ENCODE measurements at places on chromosomes 3 and 15.

DNA sequence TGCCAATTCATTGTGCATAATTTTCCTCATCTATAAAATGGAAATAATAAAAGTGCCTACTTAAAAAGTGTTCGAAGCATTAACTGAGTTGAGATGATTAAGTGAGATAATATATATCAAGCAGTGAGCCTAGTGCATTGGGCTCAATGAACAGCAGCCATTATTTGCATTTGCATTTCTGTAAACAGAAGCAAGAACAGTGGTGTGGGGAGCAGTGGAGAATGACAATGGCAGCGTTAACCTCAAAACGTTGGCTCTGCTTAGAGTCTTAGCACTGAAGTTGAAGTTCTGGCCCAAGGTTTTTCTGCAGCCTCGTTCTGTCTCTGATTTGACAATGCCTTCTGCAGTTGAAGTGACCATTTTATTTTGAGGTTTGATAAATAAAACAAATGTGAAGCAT lies 466.3 kb upstream of the ONECUT1 start:
- no peak for DNase-seq

DNA sequence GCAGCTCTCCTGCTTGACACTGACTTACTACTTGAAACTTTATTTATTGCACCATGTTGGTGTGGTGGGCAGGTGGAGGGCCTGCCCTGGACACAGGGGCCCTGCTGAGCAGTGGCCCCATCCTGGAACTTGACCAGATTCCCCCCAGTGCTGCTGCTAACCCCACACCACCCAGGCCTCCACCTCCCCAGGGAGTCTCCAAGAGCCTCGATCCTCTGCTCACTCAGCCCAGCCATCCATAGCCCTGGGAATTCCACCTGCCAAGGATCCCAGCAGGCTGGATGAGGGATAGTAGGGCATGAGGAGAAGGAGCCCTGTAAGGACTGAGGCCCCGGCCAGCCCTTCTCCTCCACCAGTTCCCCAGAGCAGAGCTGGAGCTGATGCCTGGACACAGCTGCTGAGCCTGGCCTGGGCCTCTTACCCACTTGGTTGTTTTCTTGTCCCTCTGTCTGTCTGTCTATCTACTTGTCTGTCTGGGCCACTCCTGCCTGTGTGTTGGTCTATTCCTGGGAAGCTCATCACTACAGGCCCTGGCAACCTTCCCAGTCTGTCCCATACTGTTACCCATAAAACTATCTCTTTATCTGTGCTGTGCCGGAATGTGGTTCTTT lies 2.8 kb downstream of the CHAC1 start:
- no peak for DNase-seq

DNA sequence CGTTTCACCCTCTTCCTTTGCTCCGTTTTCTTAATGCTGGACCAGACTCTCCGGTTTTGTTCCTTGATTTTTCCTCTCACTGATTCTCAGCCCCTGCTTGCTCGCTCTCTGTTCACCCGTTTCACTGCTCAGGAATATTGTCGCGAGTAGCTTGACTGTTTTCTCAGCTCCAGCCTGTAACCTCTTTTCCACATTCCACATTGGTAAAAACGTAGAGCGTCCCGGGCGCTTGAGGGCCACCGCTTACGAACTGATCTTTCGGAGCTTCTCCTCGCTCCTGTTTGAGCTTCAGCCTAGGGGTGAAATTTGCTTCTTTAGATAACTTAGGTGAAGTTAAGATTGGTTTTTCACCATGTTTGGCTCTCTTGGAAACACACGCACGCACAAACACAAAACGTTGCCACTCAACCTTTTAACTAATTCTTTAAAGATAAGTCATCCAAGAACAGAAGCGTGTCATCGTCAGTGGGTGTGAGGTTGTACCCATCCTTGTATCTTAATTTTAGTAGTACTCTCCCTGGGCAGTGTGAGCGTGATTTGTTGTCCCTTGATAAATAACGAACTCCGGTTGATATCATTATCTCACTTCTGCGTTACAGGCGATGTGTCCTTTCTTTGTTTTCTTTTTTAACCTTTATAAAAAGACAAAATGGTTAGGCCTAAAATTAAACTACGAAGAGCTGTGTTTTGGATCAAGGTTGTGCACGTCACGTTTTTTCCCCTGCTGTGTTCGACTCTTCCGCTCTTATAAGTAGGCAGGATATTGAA lies 1.0 kb downstream of the PAK2 start:
- no peak for DNase-seq

GRCh38 chr3:188947401-188948280 lies 224.1 kb upstream of the TPRG1 start:
- peak; percentile 98 for DNase-seq

- DNase-seq = no peak
Measured at GRCh38 chr3:67846166-67846565, 191.8 kb upstream of the SUCLG2 start.

GRCh38 chr15:56640549-56640948 lies 92.8 kb downstream of the ZNF280D start:
- no peak for DNase-seq

- no peak for DNase-seq
Measured at GRCh38 chr3:49661281-49661680, 12.9 kb upstream of the APEH start.

- DNase-seq = no peak
Measured at GRCh38 chr3:39025222-39025970, 26.3 kb downstream of the SCN11A start.
